Aorta (tissue), 5 donors: ENCODE measurements at places on chromosomes 7 and 10. TPM values are rescaled to one million over a fixed set of nuclear protein-coding genes. Genes with fewer than 3 reads are reported as not detected.

DNA sequence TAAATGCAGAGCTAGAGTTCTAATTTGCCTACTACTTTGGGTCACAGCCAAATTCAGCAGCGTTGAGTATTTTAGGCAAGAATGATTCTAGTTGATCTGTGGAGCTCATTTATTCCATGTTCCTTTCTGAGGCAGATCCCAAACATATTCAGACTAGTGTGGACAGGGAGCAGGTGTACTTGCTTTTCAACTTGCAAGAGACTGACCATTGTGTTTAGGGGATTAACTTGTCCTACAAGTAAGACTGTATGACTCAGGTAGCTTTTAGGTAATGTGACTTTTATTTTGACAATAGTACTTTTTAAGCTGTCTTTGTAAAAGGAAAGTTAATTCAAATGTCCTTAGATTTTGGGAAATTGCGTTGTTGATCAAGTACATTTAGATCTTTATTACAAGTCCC, 285.5 kb downstream of the TWIST1 start:
- H3K4me3 ChIP-seq = no peak overlapping the region
- no peaks in the 10 kb centered on the region for H3K36me3 ChIP-seq
- no peak for DNase-seq
- H3K27me3 ChIP-seq = no peaks in the 10 kb centered on the region

DNA sequence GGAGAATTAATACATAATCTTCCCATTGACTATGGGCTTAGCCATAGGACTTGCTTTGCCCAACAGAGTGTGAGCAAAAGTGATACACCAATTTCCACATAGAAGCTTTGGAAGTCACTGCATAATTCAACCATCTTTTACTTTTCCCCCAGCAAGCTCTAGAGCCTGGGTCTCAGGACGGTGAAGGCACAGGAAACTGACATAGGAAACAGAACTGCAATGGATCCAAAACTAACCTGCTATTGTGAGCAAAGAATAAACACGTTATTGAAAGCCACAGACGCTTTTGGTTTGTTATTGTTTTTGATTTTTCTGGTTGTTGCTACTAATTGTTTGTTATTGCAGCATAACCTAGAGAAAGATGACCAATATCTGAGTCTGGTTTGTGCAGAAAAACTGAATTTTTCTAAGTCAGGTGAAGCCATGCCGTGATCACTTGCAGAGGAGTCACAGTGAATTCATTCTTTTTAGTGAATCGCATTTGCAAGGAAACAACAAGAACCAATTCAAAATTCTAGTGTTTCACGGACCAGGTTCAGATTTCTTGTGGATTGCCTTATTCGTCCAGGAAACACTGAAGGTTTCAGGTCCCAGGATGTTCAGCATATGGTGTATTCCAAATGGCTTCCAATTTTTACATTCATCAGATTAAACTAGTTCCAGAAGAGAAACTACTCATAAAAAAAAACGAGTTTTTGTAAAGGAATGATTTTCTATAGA, 52.8 kb downstream of the CUBN start:
- no peak overlapping the region for H3K4me3 ChIP-seq
- no peaks in the 10 kb centered on the region for H3K27me3 ChIP-seq
- H3K27ac ChIP-seq = peak overlapping the region; percentile 90
- no peaks in the 10 kb centered on the region for H3K36me3 ChIP-seq
- H3K4me1 ChIP-seq = peaks cover 9% of the 10 kb centered on the region

DNA sequence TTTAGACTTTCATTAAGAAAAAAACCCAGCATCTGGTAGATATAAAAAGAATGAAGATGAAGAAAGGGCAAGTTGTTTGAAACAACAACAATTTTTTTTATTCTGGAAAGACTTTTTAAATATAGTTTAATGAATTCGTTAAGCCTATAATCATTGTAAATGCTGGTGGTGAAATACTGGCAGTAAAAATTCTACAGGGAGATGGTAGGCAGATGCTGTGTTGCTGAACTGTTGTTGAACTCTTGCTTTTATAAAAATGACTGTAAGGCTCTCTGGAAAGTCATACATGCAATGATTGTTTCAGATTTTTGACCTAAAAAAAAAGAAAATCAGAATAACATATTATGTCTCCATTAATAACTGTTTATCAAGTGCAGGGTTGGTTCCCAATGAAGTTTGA, 39.0 kb downstream of the SCIN start:
- DNase-seq = no peak
- H3K27me3 ChIP-seq = no peaks in the 10 kb centered on the region
- no peaks in the 10 kb centered on the region for H3K4me1 ChIP-seq
- H3K36me3 ChIP-seq = no peaks in the 10 kb centered on the region
- no peak overlapping the region for H3K4me3 ChIP-seq
- H3K27ac ChIP-seq = no peak overlapping the region

GRCh38 chr7:143924851-143925250, 10.2 kb upstream of the OR2F2 start:
- DNase-seq = no peak
- no peaks in the 10 kb centered on the region for H3K36me3 ChIP-seq
- H3K4me1 ChIP-seq = no peaks in the 10 kb centered on the region
- no peaks in the 10 kb centered on the region for H3K27me3 ChIP-seq
- no peak overlapping the region for H3K27ac ChIP-seq

GRCh38 chr7:32217341-32218153, 147.3 kb upstream of the PDE1C start:
- H3K27ac ChIP-seq = no peak overlapping the region
- no peaks in the 10 kb centered on the region for H3K27me3 ChIP-seq
- H3K4me3 ChIP-seq = no peak overlapping the region

GRCh38 chr7:120472892-120473291, 199.9 kb downstream of the KCND2 start:
- H3K27me3 ChIP-seq = peaks cover 2% of the 10 kb centered on the region
- no peak overlapping the region for H3K4me3 ChIP-seq
- no peak overlapping the region for H3K27ac ChIP-seq
- no peaks in the 10 kb centered on the region for H3K36me3 ChIP-seq

GRCh38 chr7:2120841-2121830, 111.6 kb downstream of the MAD1L1 start:
- DNase-seq = no peak
- H3K27me3 ChIP-seq = no peaks in the 10 kb centered on the region
- no peaks in the 10 kb centered on the region for H3K36me3 ChIP-seq
- no peak overlapping the region for H3K27ac ChIP-seq
- no peaks in the 10 kb centered on the region for H3K4me1 ChIP-seq
- H3K4me3 ChIP-seq = no peak overlapping the region

Gene ANXA8
- total RNA-seq = not detected

Gene NOS3
- total RNA-seq = 28.1 TPM

Gene TRIM4
- 24.7 TPM for total RNA-seq
